ENCODE measurements at places on chromosomes 5 and 9. TPM values are rescaled to one million over a fixed set of nuclear protein-coding genes. Genes with fewer than 3 reads are reported as not detected.
A peak's percentile ranks its signal among the peaks of the same experiment; 100 is the strongest.

Gene OTP
- 0.15 TPM for total RNA-seq

Gene ACSL6
- total RNA-seq = 1.8 TPM

Gene TRPM6
- 0.80 TPM for total RNA-seq

Gene PRRT1B
- total RNA-seq = not detected

Gene IL11RA
- 42.1 TPM for total RNA-seq

Gene ANKRD55
- total RNA-seq = not detected

Gene OR1Q1
- total RNA-seq = 0.44 TPM

Gene SPRY4
- 13.0 TPM for total RNA-seq

Gene RALGPS1
- 5.8 TPM for total RNA-seq

DNA sequence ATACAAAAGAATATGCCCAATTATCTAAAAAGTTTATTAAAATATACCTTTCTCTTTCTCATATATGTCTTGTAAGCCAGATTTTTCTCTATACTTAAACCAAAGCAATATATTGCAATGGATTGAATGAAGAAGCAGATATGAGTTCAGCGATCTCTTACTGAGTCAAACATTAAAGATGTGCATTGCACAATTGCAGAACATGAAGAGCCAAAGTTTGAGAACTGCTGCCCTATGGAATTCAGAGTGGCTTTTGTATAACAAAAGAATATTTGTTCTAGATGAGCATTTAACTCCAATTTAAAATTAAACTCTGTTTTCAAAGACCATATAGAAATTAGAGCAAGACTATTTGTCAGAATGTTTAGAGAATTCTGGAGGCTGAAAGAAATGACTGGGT is 519.0 kb upstream of the DAB2 start:
- DNase-seq = no peak
- no peaks in the 10 kb centered on the region for H3K4me1 ChIP-seq
- no peaks in the 10 kb centered on the region for H3K27me3 ChIP-seq
- no peak overlapping the region for H3K4me3 ChIP-seq
- H3K27ac ChIP-seq = no peak overlapping the region
- H3K36me3 ChIP-seq = no peaks in the 10 kb centered on the region

- no peaks in the 10 kb centered on the region for H3K36me3 ChIP-seq
- H3K4me1 ChIP-seq = no peaks in the 10 kb centered on the region
- H3K4me3 ChIP-seq = no peak overlapping the region
- DNase-seq = no peak
- H3K27me3 ChIP-seq = peaks cover 3% of the 10 kb centered on the region
- no peak overlapping the region for H3K27ac ChIP-seq
Observed at GRCh38 chr5:77958642-77959330, 182.6 kb upstream of the TBCA start.

DNA sequence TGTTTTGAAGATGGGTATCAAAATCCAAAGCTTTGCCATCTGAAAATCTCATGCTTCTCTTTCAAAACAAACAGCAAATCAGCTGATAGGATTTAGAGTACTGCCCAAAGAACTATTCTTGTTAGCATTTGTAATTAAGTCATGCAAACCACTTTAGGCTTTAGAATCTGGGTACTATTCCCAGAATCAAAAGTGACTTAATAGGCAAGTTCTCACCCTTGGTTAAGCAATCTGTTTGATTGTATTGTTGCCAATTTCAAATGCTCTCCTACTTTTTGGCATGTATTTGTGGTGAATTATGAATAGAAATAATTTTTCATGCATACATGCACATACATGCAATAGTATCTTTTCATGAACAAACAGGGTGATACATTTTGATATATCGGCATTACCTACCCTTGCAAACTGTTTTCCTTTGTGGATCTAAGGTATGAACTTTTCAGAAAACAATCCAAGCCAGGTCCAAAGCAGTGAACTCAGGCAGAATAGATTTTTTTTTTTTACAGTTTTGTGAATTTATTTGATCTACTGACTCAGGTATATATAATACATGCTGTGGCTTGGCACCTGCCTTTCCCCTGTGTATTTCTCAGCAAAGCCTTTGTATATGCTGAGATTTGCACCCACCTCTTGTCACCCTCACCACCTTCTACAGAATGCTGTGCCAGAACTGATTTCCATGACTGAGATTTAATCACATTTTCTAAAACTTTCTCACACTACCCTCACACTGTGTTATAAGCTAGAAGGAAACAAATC is 9.0 kb downstream of the IL33 start:
- H3K4me3 ChIP-seq = no peak overlapping the region
- peak overlapping the region; percentile 64 for H3K27ac ChIP-seq
- H3K4me1 ChIP-seq = peaks cover 10% of the 10 kb centered on the region
- no peaks in the 10 kb centered on the region for H3K27me3 ChIP-seq

DNA sequence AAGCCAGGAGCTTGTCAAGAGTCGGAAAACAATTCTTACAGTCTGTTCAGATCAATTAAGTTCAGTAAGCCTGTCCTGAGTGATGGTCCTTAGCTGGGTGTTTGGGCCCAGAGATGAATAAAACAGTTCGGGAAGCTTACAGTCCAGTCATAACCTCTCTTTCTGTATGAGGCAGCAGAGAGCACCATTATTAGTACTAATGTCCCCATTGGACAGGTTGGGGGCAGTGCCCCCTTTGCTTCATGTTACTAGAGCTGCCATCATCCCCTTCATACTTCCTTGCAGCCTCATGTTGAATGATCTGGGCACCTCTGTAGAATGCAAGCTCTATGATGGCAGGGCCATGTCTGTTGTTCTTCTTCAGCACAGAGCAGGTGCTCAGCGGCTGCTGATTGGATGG is 9.8 kb downstream of the DOCK2 start:
- no peak for DNase-seq
- no peaks in the 10 kb centered on the region for H3K27me3 ChIP-seq
- H3K4me3 ChIP-seq = no peak overlapping the region
- no peaks in the 10 kb centered on the region for H3K36me3 ChIP-seq

DNA sequence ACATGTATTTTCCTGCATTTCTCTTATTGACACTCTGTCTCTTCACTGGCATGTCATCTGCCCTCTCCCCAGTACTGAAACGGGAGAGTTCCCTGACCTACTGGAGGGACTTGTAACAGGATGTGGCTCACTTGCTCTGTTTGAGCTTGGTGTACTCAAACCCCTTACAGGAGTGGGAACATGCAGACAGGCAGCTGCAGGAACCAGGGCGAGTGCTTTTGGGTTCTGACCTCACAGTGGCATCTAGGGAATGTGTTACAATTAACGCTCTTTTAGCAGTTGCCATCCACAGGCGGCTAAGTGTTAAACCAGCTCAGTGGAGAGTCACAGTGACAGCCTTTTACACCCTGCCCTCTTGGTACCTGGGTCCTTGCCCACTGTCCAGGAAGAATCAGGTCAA is 300.3 kb upstream of the GRAMD2B start:
- H3K4me3 ChIP-seq = no peak overlapping the region
- no peaks in the 10 kb centered on the region for H3K36me3 ChIP-seq
- no peaks in the 10 kb centered on the region for H3K27me3 ChIP-seq
- no peaks in the 10 kb centered on the region for H3K4me1 ChIP-seq

DNA sequence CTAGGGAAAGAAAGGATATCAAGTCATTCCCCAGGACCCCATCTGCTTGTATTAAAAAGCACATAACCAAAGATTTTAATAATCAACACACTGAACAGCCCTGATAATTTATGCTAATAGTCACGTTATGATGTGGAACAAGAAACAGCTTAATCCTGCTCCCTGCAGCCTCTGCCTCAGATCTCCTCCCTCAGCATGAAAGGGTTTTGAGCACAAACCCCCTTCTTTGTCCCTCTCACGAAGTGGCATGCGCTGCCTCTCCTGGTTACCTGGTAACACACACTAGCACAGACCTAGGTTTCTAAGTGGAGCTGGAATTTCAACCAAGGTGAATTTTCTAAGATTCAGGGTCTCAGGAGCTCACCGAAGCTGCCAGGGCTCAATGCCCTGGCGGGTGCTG is 5.1 kb downstream of the IGFBPL1 start:
- no peaks in the 10 kb centered on the region for H3K27me3 ChIP-seq
- no peaks in the 10 kb centered on the region for H3K36me3 ChIP-seq
- no peak for DNase-seq
- no peak overlapping the region for H3K27ac ChIP-seq
- no peaks in the 10 kb centered on the region for H3K4me1 ChIP-seq

DNA sequence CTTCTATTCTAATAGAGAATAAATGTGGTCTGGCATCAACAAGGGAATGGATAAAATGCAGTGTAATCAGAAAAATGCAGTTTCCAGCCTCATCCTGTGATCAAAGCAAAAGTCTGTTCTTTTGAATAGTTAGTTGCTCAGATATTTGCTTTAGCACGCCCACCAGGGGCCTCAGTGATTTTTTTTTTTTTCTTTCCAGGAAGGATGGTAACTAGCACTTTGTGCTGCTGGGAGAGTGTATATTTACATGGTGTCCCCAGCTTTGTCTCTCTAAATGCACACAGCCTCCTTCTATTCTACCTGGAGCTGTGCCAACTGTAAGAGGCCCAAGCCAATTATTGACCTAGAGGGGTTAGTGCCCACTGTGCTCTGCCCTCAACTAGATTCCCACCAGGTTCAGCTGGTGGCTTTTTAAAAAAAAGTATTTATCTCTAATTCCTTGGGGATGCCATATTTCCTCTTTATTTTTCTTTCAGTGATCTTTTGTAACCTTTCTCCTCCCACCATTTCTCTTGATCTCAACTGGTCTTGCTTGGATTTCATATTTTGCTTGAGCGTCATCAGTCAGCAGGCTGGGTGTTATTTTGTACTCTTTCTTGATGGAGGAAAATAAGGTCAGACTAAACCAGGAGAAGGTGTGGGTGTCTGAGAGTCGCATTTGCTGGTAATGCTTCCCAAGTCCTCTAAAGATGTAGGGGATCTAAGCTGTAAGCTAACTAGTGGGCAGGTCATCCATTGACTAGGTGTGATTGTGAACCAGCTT is 193.0 kb upstream of the C9orf72 start:
- H3K27ac ChIP-seq = peak overlapping the region; percentile 48
- H3K36me3 ChIP-seq = no peaks in the 10 kb centered on the region
- H3K4me3 ChIP-seq = no peak overlapping the region
- no peak for DNase-seq
- H3K4me1 ChIP-seq = no peaks in the 10 kb centered on the region
- no peaks in the 10 kb centered on the region for H3K27me3 ChIP-seq

- no peaks in the 10 kb centered on the region for H3K27me3 ChIP-seq
- DNase-seq = no peak
- no peak overlapping the region for H3K4me3 ChIP-seq
- H3K27ac ChIP-seq = no peak overlapping the region
- no peaks in the 10 kb centered on the region for H3K4me1 ChIP-seq
Observed at GRCh38 chr5:61020415-61020814, 75.4 kb downstream of the NDUFAF2 start.

DNA sequence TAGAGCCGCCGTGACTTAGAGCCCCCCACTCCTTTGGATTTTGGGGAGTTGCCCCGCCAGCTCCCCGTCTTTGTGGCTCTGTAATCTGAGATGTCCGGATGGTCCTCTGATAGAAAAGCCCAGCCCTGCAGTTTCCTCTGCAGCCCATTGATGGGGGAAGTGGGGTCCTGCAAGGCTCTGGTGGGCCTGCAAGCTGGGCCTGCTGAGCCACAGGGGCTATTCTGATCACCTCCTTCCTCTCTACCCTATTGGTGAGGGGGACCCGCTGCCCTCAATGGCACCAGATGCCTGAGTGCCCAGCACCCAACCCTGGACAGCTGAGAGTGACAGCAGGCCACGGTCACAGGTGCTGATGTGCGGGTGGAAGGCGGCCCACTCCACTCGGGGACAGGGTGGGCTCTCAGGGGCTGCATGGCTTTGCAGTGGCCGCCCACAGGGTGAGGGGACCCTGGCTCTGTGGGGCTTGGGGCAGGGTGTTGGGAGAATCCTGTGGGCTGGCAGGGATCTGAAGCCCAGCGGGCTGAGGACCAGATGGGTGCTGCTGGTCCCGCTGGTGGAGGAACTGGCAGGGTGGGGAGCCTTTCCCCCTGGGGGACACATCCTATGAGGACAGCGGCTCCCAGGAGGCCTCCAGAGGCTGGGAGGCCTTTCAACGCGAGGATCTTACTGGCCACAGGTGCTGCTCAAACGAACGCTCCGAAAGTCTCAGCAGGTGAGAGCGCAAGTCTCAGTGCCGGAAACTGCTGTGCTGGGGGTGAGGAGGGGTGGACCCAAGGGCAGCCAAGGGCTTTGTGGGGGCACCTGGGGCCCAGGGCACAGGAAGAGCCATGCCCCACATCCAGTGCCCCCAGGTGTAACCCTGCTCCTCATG is 30.0 kb upstream of the LPCAT1 start:
- H3K27ac ChIP-seq = no peak overlapping the region
- H3K4me3 ChIP-seq = no peak overlapping the region
- H3K27me3 ChIP-seq = no peaks in the 10 kb centered on the region
- no peaks in the 10 kb centered on the region for H3K36me3 ChIP-seq

GRCh38 chr9:131635892-131636291 is 90.6 kb downstream of the PRRT1B start:
- H3K4me3 ChIP-seq = no peak overlapping the region
- no peaks in the 10 kb centered on the region for H3K36me3 ChIP-seq
- DNase-seq = no peak
- H3K27ac ChIP-seq = peak overlapping the region; percentile 91
- peaks cover 5% of the 10 kb centered on the region for H3K4me1 ChIP-seq

- H3K4me1 ChIP-seq = no peaks in the 10 kb centered on the region
- H3K36me3 ChIP-seq = no peaks in the 10 kb centered on the region
- no peak overlapping the region for H3K4me3 ChIP-seq
- DNase-seq = no peak
- no peaks in the 10 kb centered on the region for H3K27me3 ChIP-seq
- peak overlapping the region; percentile 67 for H3K27ac ChIP-seq
Observed at GRCh38 chr9:92349771-92350739, 24.3 kb downstream of the CENPP start.

GRCh38 chr5:493119-493701 is 31.0 kb downstream of the SLC9A3 start:
- H3K27me3 ChIP-seq = no peaks in the 10 kb centered on the region
- H3K27ac ChIP-seq = no peak overlapping the region
- H3K36me3 ChIP-seq = no peaks in the 10 kb centered on the region
- DNase-seq = no peak

GRCh38 chr9:128818099-128818838 is at the start of gene ENDOG:
Gene ENDOG, plus strand, starts transcription at chr9:128818500. Its CDS starts 185 bp downstream, at chr9:128818685.
- peak; percentile 97 for DNase-seq
- H3K4me1 ChIP-seq = peaks cover 5% of the 10 kb centered on the region
- no peaks in the 10 kb centered on the region for H3K36me3 ChIP-seq
- peak within 1 kb of the TSS; percentile 67 for H3K27ac ChIP-seq
- peak within 1 kb of the TSS; percentile 69 for H3K4me3 ChIP-seq

DNA sequence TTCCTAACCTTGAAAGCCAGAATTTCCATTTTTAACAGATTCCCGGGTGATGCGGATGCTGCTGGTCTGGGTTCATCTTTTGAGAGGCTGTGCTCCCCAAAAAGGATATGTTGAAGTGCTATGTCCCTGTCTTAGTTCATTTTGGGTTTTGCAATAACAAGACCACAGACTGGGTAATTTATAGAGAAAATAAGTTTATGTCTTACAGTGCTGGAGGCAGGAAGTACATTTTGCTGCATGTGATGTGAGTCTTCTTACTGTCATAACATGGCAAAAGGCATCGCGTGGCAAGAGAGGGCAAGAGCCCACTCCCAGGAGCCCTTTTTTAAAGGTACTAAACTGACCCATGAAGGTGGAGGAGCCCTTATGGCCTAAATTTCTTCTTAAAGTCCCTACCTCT is 114.1 kb downstream of the DAPK1 start:
- DNase-seq = no peak
- H3K27me3 ChIP-seq = no peaks in the 10 kb centered on the region
- no peaks in the 10 kb centered on the region for H3K4me1 ChIP-seq
- no peaks in the 10 kb centered on the region for H3K36me3 ChIP-seq

GRCh38 chr9:79663878-79664277 is 92.1 kb downstream of the TLE4 start:
- no peak overlapping the region for H3K27ac ChIP-seq
- DNase-seq = no peak
- no peak overlapping the region for H3K4me3 ChIP-seq
- H3K27me3 ChIP-seq = no peaks in the 10 kb centered on the region
- no peaks in the 10 kb centered on the region for H3K4me1 ChIP-seq
- no peaks in the 10 kb centered on the region for H3K36me3 ChIP-seq

Data from breast epithelium (tissue), 4 donors.